ENCODE measurements at places on chromosomes 4 and X.

DNA sequence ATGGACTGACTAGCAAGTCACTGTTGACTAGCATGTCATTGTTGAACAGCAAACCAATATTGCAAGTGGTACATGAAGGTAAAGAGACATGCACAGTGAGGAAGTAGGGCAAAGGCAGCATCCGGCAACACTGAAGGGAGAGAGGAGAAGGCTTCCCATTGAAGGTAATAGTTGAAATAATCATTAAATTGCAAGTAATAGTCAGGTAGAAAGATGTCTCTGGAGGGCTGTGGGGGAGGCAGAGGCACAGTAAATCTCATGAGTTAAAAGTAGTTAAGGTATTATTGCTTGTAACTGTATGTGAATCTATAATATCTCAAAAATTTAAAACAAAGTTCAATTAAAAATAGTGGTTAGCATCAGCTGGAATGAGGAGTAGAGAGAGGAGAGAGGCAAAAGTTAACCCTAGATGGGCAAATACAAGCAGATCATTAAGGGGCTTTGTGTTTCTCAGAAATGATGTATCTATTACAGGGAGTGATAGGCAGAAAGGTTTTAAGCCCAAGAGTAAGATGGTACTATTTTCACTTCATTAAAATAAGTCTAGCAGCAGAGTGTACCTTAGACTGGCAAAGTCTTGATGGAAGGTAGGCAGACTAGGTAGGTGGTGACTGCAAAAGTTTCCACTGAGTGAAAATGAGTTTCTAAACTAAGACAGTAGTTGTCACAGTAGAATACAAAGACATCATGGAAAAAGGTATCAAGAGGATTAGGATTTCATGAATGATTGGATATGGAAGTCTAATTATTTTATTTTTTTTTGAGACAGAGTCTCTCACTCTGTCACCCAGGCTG is 776.6 kb downstream of the RAB28 start:
- no peak for DNase-seq

- DNase-seq, result no peak
These were observed 104.7 kb upstream of the TTC29 start for GRCh38 chr4:147050356-147050765.

- no peak for DNase-seq
These were observed 14.7 kb upstream of the DCHS2 start for GRCh38 chr4:154506253-154506652.

DNA sequence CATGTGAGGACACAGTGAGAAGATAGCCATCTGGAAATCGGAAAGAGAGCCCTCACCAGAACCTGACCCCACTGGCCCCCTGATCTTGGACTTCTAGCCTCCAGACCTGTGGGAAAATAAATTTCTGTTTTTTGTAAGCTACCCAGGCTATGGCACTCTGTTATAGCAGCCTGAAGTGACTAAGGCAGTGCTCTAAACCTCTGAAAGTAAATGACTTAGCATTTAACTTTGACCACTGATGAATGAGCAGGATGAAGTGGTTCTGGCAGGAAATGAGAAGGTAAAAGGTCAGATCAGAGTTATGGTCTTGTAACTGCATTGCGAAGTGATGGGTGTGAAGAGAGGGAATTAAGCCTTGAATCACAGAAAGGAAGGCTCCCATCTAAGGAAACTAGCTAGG is 17.0 kb downstream of the GPAT3 start:
- peak; percentile 87 for DNase-seq

DNA sequence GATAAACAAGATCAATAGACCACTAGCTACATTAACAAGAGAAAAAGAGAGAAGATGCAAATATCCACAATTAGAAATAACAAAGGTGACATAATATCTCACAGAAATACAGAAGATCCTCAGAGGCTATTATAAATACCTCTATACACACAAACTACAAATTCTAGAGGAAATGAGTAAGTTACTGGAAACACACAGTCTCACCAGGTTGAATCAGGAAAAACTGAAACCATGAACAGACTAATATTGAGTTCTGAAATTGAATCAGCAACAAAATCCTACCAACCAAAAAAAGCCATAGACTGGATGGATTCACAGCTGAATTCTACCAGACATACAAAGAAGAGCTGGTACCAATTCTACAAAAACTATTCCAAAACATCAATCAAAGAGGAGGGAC is 211.8 kb upstream of the CPEB2 start:
- DNase-seq, result no peak

DNA sequence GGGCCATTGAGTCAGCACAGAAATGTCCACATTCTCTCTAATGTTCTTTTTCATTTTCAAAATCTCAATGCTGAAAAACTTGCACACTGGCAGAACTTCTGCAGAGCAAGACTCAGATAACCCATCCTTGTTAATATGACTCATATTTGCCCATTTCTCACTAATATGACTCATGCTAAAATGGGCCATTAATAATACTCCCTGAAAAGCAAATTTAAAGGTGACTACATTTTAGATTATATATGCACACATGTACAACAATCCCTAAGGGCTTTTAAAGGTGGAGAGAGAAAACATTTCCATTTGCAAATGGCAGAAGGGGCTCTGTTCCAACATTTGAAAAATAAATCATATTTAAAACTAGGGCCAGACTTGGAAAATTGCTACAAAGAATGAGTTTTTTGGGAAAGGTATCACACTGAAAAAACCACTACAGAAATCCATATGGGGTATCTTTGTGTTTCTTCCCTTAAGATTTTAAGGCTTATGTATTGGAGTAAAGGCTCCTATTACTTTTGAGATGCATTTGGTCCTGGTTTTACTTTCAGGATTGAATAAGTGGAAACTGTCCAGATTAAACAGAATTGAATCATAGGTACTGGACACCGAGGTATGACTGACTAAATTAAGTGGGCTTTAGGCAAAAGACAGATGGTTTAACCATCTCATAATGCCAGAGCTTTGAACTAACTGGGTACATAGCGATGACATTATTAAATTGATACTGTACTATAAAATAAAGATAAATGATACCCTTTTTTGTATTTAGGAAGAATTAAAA is 30.0 kb downstream of the TLR2 start:
- no peak for DNase-seq

- DNase-seq, result no peak
These were observed 66.6 kb upstream of the HS3ST1 start for GRCh38 chr4:11495291-11495690.

- no peak for DNase-seq
These were observed 734.1 kb downstream of the ADGRL3 start for GRCh38 chr4:61934198-61934597.

GRCh38 chrX:35858361-35858760 is 60.2 kb downstream of the MAGEB16 start:
- no peak for DNase-seq

DNA sequence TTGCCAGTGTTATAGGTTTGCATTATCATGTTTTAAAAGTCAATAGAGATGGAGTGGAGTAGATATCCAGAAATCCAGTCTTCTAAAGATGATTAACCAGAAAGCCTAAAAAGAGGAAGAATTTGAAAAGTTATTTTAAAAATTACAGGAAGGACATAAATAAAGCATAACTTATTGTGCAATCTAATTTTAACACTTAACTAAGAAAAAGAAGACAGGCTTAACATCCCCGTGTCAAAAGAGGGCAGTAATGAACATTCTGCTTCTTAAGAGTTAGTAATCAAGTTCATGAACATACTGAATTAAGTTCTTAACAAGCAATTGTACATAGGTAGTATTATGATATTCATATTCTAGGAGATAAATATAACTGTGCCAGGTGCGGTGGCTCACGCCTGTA is 39.3 kb downstream of the ELF2 start:
- DNase-seq, result no peak

DNA sequence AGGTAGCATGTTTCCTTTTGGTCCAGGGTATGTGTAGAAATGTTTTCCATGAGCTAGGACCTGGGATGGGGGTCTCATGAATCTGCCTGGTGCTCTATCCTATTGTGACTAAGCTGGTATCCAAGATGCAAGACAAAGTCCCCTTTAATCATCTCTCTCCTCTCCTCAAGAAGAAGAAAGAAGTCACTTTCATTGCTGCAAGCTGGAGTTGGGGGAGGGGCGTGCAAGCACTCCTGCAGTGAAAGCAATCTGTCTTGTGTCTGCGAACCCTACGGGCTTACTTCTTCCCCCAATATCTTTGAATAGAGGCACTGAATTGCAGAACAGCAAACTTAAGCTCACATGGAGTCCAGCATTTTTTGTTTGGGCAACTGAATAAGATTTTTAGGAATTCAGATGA is 27.2 kb upstream of the GRPR start:
- no peak for DNase-seq

DNA sequence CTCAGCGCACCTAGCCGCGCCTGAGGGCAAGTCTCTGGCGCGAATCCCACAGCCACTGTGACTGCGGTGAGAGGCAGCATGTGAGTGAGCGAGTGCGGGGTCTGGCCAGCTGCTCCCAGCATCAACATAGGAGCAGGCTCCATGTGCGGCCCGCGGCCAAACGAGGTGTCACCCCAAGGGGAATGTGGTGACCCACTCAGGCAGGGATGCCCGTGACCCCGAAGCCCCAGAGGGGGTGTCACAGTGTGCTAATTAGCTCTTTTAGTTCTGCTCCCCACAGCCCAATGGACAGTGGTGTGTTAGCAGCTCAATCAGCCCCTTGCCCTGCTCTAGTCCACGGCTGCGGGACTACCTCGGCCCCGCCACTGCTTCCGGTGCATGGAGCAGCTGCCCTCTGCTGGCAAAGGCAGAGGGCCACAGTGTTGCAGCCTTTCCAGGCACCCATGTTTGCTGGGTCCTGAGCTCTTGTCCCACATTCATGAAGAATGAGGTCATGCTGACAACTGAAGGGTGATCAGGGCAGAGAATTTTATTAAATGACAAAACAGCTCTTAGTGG is 61.4 kb downstream of the AGA start:
- no peak for DNase-seq

DNA sequence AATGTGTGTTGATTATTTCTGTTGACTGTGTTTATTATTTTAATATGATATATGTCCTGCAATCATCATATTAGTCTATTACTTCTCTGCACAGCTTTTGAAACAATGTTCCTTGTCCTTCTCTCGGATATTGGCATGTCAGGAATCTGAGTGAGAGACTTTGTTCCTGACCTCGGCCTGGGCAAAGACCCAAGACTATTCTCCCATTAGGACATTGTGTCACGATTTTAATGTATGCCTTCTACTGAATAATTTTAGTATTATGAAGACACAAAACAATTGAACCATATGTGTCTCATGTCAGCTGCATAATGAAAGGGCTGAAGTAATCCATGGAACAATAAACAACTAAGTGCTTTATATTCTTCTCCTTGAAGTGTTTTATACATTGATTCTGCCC is 580.8 kb upstream of the TENM3 start:
- no peak for DNase-seq

DNA sequence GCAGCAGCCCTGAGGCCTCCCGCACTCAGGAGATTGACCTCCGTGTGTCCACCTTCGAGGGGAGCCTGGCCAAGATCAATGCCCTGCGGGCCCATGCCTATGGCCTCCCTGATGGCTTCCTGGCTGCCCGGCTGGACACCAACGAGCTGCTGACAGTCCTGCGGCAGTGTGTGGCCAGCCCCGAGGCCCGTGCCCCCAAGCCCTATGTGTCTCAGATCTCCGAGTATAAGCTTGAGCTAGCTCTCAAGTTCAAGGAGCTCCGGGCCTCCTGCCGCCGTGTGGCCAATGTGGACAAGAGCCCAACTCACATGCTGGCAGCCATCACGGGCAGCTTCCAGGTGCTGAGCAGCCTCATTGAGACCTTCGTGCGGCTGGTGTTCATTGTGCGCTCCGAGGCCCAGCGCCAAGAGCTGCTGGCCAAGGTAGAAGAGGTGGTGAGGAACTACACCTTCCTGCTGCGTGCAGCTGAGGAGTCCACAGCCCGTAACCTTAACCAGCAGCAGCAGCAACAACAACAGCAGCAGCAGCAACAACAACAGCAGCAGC is 25.5 kb upstream of the PRPS1 start:
- no peak for DNase-seq

DNA sequence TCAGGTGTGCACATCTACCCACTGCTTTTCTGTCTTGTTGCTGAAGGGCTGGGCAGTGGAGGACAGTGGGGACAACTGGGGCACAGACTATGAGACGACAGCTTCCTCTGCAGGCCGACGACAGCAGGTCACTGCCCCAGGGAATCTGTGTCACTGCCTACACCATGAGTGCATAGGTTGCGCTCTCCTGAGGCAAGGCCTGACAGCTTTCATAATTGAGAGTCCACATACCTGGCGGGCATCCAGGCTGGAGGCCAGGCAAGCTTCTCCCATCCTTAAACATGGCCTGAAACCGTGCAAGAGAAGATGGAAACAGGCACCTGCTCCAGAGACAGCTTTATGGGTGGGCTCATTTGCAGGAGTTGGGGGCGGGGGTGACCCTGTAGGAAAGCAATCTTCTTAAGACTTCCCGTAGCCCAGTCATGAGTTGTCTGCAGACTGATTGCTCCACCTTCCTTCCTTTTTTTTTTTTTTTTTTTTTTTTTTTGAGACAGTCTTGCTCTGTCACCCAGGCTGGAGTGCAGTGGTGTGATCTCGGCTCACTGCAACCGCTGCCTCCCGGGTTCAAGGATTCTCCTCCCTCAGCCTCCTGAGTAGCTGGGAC is 2.9 kb downstream of the ANOS1 start:
- peak; percentile 70 for DNase-seq

- peak; percentile 79 for DNase-seq
These were observed 99.2 kb downstream of the PSAPL1 start for GRCh38 chr4:7335344-7336066.

DNA sequence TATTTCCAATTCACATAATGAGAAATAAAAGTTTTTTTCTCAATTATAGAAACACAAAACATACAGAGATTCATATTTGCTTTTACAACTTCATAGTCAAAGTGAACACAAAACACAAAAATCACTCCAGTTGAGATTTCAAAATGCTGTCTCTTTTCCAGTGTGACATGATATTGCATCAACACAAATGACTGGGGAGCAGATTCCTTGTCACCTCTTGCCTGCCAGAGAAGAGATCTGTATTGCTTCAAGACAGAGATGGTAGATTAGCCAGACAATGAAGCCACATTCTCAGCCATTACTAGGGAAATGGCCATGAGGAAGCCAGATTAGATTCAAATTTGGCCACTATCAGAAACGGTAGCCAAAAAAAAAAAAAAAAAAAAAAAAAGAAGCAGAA is 2313.1 kb upstream of the AGA start:
- DNase-seq, result no peak

- no peak for DNase-seq
These were observed 1.6 kb downstream of the KCTD8 start for GRCh38 chr4:44446801-44447562.
